ENCODE measurements at places on chromosomes 1 and 21. TPM values are rescaled to one million over a fixed set of nuclear protein-coding genes. Genes with fewer than 3 reads are reported as not detected.

Gene FAM110D
- total RNA-seq: 11.8 TPM

- DNase-seq: no peak
These were observed 405.0 kb downstream of the MATN1 start for GRCh38 chr1:30318413-30318812.

DNA sequence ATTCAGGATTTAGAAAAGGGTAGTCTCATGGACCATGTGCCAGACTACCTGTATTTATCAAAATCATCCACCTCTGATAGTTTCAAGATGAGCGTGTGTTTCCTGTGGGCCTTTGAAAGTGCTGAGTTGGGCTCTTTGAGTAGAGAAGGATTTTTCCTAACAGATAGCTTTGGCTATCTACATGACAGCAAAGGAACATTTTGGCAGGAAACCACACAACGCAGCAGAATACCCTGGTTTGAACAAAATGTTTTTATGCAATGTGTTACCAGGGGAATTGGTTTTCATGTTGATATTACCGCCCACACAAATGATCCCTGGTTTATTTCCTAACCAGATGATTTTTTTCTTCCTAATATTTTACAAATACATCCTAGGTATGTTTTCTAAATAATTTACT is 431.4 kb downstream of the NEGR1 start:
- no peak for DNase-seq

DNA sequence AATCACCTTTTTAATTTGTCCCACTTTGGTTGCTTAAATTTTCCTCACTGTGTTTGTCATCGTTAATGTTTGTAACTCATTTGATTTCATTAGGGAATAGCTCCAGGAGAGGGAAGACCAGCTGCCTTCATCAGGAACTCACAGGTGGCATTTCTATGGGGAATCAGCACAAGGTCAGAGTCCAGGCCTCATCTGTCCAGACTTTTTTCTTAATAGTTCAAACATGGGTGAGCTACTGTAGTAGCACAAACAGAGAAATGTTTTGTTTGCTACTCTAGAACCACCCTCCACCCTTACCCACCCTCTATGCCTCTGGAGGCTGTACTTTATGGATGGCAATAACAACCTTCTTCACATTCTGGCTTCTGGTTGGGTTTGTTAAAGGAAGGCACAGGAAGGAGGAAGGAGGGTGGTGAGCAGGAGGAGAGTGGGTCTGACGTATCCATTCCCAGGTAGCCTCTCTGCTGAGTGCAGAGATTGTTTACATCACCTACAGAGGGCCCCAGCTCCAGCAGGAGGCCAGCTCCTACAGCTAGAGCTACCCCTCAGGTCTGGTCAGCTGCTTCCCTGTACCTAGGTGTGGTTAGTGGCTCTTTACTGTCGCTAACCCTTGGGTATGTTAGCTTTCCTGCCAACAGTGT is 8.1 kb upstream of the TEDDM1 start:
- no peak for DNase-seq

Gene OXCT2
- 8.5 TPM for total RNA-seq

DNA sequence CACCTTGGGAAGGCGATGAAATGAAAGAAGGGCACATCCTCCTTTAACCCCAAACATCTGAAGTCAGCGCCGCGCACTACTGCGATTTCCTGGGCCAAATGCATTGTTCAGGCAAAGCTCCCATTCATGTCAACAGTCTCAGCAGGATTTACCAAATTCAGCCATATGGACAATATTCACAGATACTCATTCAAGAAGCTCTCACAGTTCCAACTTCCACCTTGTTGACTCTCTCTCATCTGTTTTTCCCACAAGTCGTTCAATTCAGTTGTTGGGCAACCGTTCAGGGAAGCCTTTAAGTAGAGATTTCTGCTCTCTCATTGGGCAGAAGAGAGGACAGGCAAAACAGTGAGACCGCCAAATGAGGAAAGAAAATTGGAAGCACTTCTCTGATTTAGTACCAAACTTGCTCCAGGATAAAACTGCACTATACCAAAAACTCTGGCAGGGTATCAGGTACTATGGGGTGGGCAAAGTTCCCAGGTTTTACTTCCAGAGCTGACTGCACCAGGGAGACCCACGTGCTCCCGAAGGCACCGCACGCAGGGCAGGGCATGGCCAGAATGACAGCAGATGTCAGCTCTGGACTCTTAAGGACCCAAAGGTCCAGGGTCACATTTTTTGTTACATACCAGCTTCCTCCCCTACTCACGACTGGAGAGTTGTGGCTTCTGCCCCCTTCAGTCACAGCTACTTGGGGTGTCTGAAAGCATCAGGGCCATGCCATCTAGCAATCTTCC is 668.8 kb downstream of the KIF26B start:
- DNase-seq: no peak

Gene TNFRSF18
- total RNA-seq: 0.58 TPM

- DNase-seq: no peak
These were observed 122.5 kb downstream of the PCBP3 start for GRCh38 chr21:45766055-45766454.

- no peak for DNase-seq
These were observed 1065.6 kb downstream of the PLA2G4A start for GRCh38 chr1:187894349-187894748.

Gene GFI1
- 0.85 TPM for total RNA-seq

Gene BTBD8
- total RNA-seq: 14.9 TPM

- DNase-seq: no peak
These were observed 80.1 kb downstream of the SPAG17 start for GRCh38 chr1:118104951-118105350.

DNA sequence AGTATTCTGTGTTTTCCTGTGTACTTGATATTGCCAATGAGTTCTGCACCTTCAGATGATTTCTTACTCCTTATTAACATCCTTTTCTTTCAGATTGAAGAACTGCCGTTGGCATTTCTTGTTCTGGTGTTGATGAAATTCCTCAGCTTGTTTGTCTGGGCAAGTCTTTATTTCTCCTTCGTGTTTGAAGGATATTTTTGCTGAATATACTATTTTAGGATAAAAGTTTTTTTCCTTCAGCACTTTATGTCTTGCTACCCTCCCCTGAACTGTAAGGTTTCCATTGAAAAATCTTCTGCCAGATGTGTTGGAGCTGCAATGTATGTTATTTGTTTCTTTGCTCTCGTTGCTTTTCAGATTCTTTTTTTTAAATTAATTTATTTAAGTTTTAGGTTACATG is 265.9 kb downstream of the HHAT start:
- no peak for DNase-seq

DNA sequence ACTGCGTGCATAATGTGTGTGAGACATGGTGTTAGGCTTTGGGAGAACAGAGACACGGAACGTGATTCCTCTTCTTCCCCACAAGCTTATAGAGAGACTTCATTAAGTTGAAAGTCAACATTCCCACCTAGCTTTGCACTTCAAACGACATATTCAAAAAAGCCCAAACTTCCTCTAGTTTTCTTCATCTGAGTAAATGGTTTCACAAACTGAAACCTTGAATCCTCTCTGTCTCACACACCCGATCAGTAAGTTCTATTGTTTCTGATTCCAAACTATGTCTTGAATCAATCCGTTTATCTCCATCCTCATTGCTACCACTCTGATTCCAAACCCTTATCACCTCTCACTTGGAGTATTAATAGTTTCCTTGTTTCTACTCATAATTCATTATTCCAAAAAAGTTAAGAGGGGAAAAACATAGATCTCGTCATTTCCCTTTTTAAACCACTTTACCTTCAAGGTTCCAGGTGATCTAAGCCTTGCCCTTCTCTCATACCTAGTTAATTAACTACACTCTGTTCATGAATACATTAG is 1.6 kb upstream of the METTL18 start:
- no peak for DNase-seq

Gene G0S2
- total RNA-seq: 93.0 TPM

- DNase-seq: no peak
These were observed 219.0 kb upstream of the HOOK1 start for GRCh38 chr1:59595774-59596173.

DNA sequence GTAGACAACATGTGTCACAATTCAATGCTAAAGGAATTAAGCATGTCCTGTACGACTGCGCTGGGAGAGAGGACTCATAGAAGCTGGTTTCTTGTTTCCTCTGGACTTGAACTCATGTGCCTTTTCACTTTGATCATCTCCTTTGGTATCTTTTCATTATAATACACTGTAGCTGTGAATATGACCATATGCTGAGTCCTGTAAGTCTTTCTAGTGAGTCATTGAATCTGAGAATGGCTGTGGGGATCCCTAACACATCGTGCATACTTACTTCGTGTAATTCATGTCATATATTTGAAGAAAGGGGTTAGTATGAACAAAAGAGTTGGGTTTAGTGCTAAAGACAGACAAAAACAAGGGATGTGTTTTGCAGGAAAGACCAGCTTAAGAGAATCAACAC is 148.1 kb upstream of the RUNX1 start:
- no peak for DNase-seq

DNA sequence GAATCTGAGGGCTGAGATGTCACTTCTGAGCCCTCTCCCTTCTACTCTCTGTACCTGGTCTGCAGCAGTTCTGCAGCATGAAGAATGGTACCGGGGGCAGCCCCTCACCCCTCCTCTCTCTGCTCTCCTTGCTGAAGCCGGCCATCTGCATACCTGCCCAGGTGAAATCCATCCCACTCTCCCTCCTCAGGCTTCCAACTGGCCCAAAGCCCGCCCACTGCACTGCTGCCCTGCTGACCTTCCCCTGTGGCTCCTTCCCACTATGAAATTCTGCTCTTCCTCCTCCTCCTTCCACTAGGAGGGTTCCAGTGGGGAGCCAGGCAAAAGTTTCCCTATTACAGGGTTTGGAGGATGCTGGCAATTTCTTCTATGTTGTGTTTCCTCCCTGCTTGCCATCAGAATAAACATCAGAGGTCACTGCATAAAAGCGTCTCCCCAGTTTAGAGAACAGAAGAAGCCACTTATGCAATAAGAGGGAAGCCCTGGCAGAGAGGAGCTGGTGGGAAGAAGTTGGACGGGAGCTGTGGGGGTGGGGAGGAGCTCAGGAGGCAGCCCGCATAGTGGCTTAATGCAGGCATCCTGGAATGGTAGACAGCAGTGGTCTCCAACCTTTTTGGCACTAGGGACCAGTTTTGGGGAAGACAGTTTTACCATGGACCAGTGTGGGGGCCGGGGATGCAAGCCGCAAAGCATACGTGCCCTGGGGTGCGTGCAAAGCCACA is 30.3 kb downstream of the TMCO4 start:
- no peak for DNase-seq

- DNase-seq: no peak
These were observed 103.6 kb downstream of the SPAG17 start for GRCh38 chr1:118081387-118081786.

Gene DIP2A
- 73.7 TPM for total RNA-seq

DNA sequence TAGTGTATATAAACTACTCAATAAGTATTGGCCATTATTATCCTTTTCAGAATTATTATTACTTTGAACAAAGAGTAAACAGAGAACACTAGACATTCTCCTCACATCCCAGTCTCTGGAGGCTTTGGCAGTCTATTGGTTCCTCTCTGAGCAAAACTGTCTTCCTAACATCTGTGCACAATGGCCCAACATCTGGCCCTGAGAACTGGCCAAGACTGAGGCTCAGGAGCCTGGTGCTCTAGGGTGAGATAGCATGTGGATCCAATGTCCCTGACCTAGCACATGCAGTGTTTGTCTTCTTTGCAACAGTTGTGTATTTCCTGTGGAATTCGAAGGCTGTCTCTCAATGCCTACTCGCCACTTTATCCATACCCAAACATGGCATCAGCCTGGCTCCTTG is 313.2 kb upstream of the KAZN start:
- no peak for DNase-seq

DNA sequence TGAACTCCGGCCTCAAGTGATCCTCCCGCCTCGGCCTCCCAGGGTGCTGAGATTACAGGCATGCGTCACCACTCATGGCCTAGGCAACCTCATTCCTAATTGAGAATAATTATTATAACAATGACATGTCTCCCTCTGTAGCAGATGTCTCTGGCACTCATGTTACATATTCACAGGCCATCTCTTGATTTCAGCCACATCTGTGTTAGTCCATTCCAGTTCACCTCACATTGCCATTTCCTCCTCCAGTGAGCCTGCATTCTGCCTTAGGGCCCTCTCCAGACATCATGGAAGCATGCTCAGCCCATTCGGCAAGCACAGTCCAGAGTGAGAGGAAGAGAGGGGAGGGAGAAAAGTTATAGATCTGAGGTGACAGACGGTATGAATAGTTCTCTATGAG is 32.5 kb downstream of the CDKN2C start:
- no peak for DNase-seq

Gene CLIC6
- total RNA-seq: 4.7 TPM

DNA sequence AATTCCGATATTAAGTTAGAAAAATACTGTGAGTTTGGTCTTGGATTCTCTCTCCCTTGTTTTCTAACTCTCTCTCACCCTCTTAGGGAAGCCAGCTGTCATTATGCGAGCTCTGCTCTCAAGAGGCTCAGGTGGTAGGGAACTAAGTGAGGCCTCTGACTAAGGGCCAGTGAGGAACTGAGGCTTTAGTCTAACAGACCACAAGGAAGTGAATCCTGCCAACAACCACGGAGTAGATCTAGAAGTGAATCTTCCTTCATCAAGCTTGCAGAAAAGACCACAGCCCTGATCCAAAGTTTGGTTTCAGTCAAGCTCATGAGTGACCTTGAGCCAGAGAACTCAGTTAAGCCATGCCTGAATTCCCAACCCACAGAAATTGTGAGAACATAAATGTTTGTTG is 180.1 kb upstream of the PRMT6 start:
- no peak for DNase-seq

DNA sequence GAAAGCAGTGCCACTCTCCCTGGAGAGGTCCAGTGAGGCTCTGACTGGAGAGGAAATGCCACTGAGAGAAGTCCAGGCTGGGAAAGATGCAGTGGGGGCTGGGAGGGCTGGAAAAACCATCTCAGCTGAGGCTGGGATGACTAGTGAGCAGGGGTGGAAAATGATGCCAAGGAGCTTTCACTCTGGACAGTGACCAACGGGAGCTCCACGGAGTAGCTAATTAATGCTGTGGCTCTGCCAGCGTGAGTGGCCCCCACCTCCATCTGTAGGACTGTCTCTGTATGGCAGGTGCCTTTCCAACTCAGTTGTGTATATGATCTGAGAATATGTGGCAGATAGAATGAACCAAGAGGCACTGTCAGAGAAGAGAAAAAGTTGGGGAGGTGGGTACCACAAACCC is 86.7 kb downstream of the DDX20 start:
- DNase-seq: no peak

Data from sciatic nerve (tissue), 2 donors.